ENCODE measurements at places on chromosomes 16 and 17.

DNA sequence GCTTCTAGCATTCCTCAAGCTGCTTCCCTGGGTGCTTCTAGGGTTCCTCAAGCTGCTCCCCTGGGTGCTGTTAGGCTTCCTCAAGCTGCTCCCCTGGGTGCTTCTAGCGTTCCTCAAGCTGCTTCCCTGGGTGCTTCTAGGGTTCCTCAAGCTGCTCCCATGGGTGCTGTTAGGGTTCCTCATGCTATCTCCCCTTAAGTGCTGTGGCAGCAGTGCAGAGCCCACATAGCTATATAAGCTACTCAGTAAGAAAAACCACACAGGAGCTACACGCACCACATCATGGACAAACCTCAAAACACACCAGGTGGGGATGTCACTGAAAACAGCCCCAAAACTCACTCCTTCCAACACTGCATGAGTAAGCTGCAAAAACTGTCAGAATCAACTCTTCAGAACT is 35.2 kb downstream of the ANKRD11 start:
- DNase-seq, result no peak

GRCh38 chr16:72467157-72467759 is 295.3 kb upstream of the PMFBP1 start:
- DNase-seq, result no peak

GRCh38 chr17:29584452-29585079 is 4.9 kb downstream of the GIT1 start:
- no peak for DNase-seq

DNA sequence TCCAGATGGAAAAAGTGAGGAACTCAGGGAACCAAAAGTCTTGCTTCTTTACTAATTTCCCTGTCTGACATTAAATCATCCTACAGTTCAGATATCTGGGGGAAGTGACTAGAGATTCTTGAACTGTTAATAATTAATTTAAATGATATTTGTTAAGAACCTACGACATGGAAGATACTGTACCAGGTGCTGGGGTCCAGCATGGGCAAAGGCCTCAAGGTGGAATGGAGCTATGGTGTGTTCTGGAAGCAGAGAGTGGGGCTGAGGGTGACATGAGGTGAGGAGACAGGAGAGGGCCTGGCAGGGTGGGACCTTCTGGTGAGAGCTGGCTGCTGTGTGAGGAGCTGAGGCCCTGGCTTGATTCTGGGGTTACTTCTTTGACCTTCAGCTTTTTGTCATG is 6.0 kb upstream of the CCL2 start:
- no peak for DNase-seq

- no peak for DNase-seq
Measured at GRCh38 chr16:71852158-71852557, 6.4 kb downstream of the ATXN1L start.

DNA sequence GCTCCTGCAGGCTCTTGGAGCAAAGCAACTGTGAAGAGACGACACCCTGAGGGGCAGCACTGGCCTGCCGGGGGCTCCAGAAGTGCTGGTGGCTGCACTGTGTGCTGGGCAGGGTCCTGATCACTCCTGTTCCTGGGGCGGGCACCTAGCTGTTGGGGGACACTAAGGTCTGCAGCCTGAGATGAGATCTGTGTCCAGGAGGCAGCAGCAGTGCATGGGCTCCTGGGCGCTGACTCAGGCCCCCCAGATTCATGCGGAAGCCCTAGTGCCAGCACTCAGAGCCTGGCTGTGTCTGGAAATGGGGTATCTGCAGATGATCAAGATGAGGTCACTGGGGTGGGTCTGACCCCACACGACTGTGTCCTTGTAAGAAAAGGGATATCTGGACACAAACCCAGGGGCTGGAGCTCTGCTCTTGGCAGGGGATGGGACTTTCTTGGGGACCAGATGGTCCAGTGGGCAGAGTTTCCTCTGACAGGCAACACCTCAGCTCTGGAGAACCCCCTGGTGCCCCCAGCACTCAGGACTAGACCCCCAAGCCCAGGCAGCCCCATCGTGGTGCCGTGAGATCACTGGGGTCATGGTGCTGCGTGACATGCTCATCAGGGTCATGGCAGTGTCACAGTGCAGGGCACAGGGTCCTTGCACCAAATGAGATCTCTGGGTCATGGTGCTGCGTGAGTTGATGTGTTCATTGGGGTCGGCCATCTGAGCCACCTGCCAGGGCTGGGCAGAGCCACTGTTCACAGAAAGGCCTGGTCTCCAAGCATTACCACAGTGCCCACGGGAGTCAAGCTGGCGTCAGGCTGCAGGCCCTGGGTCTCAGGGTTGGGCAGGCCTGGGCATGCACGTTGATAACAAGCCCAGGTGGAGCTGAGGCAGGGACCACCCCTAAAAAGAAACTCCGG is 9.5 kb downstream of the FAAP100 start:
- DNase-seq, result no peak

DNA sequence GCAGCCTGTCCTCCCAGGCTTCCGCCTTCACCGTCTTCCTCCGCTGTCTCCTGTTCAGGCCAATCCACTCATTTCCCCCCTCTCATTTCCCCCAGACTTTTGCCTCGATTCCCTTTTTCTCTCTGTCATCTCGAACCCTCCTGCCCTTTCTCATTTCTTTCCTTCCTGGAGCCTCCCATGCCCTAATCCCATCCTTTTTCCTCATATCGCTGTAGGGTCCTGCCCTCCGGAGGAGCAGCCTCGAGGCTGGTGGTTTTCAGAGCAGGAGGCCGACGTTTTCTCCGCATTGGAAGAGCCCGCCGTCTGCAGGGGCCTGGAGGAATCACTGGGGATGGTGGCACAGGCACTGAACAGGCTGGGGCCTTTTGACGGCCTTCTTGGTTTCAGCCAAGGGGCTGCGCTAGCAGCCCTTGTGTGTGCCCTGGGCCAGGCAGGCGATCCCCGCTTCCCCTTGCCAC is 597 bp downstream of the OVCA2 start:
- no peak for DNase-seq

- no peak for DNase-seq
Measured at GRCh38 chr16:27446721-27447120, 44.7 kb downstream of the IL21R start.

GRCh38 chr17:82752371-82753200 is 721 bp downstream of the TBCD start:
- no peak for DNase-seq

- DNase-seq, result no peak
Measured at GRCh38 chr17:78705071-78705470, 77.0 kb downstream of the CYTH1 start.

DNA sequence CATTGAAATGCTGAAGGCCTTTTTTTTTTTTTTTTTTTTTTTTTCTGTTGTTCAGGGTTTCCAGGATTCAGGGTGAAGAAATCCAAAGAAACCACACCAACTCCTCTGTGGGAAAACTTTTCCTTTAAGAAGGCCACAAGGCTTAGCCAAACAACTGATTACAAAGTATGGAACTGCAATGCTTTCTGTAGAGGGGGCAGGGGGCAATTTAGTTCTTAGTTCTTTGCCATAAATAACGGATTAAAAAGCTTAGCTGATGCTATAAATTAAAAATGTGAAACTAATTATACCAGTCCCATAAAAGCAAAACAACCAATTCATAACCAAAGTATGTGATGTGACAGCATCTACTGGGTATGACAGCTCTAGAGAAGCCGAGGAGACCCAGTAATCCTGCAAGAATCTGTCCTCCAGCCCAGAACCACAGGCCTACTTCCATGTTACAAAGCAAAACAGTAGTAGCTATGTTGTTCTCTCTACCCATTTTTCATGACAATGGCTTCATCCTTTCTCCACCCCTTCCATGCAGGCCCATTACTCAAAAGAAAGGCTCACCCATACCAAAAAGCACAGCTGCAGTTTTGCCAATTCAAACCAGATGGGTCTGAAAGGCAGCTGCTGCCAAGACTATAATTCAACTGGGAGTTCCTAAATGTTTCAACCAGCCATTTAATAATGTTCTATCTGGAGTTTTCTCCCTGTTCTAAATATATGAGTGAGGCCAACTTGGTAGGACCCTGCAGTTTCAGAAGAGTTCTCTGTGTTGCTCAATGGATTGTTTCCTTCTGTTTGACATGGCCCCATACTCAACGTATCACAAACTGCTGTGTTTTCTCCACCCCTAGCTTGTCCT is 167.1 kb upstream of the ZFHX3 start:
- DNase-seq, result no peak

GRCh38 chr16:12498077-12498476 is 305.6 kb downstream of the CPPED1 start:
- DNase-seq, result no peak

- DNase-seq, result no peak
Measured at GRCh38 chr16:72128701-72129100, 35.1 kb downstream of the DHX38 start.

DNA sequence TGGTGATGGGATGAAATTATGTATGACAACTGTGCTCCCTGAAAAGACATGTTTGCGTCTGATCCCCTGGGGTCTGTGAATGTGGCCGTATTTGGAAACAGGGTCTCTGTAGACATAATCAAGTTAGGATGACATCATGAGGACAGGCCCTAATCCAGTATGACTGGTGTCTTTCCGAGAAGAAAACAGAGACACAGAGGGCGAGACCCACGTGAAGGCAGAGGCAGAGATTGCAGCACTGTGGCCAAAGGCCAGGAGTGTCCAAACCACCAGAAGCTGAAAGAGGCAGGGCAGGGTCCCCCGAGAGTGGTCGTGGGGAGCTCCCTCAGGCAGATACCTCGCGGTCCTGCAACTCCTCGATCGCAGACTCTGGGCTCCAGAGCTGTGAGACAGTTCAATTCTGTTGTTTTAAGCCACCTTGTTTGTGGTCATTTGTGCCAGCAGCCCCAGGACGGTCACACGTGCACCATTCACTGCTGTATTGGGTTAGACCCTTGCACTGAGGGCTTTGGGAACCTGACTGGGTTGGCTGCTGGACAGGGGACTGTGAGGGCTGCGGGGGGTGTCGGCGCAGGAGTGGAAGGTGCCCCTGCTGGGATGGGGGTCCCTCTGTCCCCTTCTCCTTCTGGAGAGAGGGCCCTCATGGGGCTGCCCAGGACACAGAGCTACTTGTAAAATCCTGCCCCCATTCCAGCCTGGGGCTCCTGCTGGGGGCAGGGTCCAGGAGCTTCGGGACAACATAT is 27.7 kb downstream of the METRNL start:
- DNase-seq, result no peak

GRCh38 chr17:78875363-78876093 is 27.5 kb downstream of the CEP295NL start:
- no peak for DNase-seq

GRCh38 chr16:81668243-81669097 is 110.6 kb upstream of the PLCG2 start:
- DNase-seq, result no peak

DNA sequence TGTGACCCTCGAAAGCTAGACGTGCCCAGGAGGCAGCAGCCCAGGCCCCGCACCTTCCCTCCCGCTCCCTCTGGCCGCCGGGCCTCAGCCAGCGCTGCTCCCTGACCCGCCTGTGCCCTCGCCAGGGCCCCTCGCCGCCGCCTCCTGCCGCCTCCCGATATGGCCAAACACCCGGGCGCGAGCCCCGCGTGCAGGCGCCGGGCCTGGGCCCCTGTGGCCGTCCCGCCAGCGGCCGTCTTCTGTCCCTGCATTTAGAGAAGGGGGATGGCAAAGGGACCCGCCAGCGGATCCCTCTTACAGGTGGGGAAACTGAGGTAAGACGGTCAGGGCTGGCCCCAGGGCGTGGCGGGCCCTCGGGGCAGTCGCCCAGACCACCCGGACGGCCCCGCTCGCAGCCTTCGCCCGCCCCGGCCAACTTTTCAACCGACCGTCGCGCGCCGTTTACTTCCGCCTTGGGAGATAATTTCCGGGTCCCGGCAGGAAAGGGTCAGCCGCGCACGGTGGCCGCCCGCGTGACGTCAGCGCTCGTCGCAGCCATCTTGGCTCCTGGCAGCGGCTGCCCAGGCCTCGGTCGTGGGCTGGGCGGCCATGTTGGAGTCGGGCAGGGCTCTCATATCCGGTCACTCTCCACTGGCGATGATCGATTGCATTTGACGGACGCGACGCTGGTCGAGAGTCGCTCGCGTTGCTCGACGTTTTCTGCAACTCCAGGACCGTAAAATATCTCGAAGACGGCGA is 7.0 kb upstream of the GNG13 start:
- peak; percentile 71 for DNase-seq

DNA sequence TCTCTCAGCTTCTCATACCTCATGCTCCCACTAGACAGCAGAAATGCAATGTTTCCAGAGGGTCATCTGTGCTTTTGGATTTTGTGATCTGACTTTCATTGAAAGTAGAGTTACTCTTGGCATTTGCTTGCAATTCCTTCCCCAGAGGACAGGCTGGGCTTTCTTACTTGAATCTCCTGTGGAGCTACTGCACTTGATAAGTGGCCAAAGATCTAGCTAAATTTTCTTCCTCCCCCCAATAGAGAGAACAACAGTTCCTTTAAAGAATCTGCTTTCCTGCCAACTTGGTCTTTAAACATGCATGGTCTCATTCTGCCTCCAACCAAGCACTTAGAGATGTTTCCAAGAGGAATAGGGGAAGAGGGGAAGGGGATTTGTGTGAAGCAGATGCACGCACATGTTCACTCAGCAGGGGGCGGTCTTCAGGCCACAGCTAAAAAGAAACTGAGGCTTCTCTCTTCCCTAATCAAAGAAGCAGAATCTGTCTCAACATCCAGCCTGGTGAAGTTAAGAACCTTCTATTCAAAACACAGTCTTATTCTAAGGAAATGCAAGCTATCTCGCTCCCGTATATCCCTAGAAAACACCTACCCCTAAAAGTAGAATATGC is 229.6 kb downstream of the ZFHX3 start:
- DNase-seq, result no peak

GRCh38 chr17:1467898-1468492 is 12.0 kb upstream of the CRK start:
- no peak for DNase-seq

DNA sequence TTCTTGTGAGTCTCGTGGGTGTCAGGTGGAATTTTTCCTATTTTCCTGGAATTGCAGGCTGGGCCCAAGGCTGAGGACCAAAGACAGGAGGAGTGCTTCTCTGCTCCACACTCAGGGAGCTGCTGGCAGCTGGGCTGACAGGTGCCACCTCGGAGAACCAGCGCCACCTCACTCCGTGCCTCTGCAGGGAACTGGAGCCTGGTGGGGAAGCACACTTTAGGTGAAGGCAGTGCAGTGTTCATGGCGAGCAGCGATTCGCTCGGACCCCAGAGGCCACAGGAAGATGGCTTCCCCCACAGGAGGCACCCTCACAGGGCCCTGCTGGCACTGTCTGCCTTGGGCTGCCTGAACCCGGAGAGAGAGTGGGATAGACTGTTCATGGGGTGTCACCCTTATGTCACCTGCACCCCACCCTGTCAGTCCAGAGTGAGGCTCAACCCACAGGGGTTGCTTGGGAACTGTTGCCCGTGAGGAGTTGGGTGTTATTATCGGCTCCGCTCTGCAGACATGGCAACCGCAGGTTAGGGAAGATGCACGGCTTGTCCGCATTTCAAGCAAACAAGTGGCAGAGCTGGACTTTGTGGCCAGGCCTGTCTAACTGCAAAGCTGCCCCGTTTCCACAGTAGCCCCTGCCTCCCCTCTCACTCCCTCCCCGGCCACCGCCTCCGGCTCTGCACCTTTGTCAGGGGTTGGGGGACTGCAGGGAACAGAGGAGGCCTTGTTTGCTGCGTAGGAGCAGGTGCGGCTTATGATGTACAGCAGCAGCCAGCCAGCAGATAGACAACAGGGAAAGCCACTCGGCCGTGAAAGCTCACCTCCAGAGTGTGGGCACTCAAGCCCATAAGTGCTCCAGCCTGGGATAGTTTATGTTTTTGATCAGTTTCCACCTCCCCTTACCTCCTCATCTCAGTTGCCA is 15.5 kb downstream of the TBC1D24 start:
- DNase-seq, result no peak

GRCh38 chr17:36598951-36599401 is 2.4 kb upstream of the MRM1 start:
- DNase-seq, result no peak

- DNase-seq, result no peak
Measured at GRCh38 chr17:46025510-46026165, 26.6 kb downstream of the STH start.

- DNase-seq, result no peak
Measured at GRCh38 chr16:2699791-2700600, 17.7 kb downstream of the KCTD5 start.
